A549 treated with GW870086 at 1 μM for 4 hours (cell line): ENCODE measurements at places on chromosomes 7 and 10. TPM values are rescaled to one million over a fixed set of nuclear protein-coding genes. Genes with fewer than 3 reads are reported as not detected.

Gene HOXA1
- 2.2 to 3.9 TPM (median 3.3 TPM) in 5 replicates for total RNA-seq

Gene SYT15
- 1.6 to 3.3 TPM (median 2.7 TPM) in 5 replicates for total RNA-seq

Gene TAS2R3
- 0.14 TPM in 1 of 5 replicates, not detected in the others for total RNA-seq

Gene OPN4
- total RNA-seq, result not detected in 5 replicates

Gene OR2F1
- total RNA-seq, result not detected in 5 replicates

Gene VGF
- 12.8 to 27.7 TPM (median 17.7 TPM) in 5 replicates for total RNA-seq

Gene CPED1
- not detected in 5 replicates for total RNA-seq

Gene CALY
- 0.46 to 0.95 TPM (median 0.69 TPM) in 5 replicates for total RNA-seq
